ENCODE measurements at places on chromosomes 16 and 17.
A peak's percentile ranks its signal among the peaks of the same experiment; 100 is the strongest.

- no peak for DNase-seq
Observed at GRCh38 chr16:48507391-48507790, 102.6 kb downstream of the N4BP1 start.

- DNase-seq = no peak
Observed at GRCh38 chr17:38916771-38917170, 8.6 kb upstream of the LASP1NB start.

GRCh38 chr16:81004646-81005353, 1.9 kb downstream of the CMC2 start:
- DNase-seq = no peak

- no peak for DNase-seq
Observed at GRCh38 chr16:87918338-87918737, 18.0 kb downstream of the CA5A start.

GRCh38 chr17:31693433-31694220, 165.4 kb downstream of the COPRS start:
- no peak for DNase-seq

- no peak for DNase-seq
Observed at GRCh38 chr16:27401768-27402568, at the start of gene IL21R. TSS of gene IL21R (plus strand) at chr16:27402174. CDS start at chr16:27430072, 27,898 bp downstream.

- peak; percentile 6 for DNase-seq
Observed at GRCh38 chr17:42294469-42295398, 6.4 kb downstream of the STAT5A start.

DNA sequence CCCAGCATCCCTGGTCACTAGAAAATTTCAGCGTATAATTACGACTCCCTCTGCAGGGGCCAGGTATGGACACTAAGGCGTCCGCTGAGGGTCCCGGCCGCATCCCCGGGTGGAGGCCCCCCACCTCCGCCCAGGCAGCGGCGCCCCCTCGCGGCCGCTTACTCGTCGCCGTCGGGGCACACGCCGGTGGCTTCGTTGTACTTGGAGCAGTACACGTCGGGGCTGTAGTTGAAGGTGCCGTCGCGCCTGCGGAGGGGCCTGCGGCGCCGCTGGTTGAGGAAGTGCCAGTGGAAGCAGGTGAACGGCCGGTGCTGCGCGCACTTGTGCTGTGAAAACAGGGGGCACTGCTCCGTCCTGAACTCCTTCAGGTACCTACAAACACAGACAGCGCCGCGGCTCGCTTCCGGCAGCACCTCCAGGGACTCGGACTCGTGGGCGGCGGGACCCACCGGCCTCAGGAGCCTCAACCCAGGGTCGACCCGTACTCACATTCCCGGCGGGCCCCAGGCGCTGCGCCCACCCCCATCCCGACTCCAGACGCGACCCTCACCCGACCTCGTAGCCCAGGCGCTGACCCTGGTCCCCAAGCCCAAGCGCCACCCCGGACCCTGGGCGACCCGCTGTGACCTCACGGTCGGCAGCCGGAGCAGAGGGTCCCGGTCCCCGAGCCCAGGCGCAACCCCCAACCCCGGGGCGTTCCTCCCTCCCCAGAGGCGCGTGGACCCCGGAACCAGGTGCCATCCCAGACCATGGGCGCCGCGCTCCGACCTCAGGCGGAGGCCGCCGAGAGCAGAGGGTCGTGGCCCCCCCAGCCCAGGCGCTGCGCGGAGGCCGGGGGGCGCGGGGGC, 596 bp downstream of the UNKL start:
- peak; percentile 74 for DNase-seq

GRCh38 chr16:90032674-90033331, 13.5 kb upstream of the DBNDD1 start:
- DNase-seq = no peak

DNA sequence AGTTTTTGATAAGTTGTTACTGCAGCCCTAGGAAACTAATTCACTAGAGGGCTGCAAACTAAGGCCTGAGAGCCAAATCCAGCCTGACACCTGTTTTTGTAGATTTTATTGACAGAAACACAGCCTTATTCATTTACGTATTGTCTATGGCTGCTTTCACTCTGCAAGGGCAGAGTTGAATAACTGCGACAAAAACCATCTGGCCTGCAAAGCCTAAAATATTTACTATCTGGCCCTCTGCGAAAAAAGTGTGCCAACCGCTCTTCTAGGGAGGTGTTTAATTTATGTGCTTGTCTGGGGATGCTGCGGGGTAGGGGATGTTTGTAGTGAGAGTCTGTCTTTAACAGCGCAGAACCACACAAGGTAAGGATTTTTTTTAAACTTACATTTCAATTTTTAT, 165.0 kb upstream of the RBFOX1 start:
- DNase-seq = no peak

- DNase-seq = no peak
Observed at GRCh38 chr16:4512473-4512872, 26.1 kb downstream of the CDIP1 start.

- DNase-seq = no peak
Observed at GRCh38 chr17:72850410-72851118, 241.9 kb downstream of the SLC39A11 start.
